ENCODE measurements at places on chromosomes 1 and 21.

DNA sequence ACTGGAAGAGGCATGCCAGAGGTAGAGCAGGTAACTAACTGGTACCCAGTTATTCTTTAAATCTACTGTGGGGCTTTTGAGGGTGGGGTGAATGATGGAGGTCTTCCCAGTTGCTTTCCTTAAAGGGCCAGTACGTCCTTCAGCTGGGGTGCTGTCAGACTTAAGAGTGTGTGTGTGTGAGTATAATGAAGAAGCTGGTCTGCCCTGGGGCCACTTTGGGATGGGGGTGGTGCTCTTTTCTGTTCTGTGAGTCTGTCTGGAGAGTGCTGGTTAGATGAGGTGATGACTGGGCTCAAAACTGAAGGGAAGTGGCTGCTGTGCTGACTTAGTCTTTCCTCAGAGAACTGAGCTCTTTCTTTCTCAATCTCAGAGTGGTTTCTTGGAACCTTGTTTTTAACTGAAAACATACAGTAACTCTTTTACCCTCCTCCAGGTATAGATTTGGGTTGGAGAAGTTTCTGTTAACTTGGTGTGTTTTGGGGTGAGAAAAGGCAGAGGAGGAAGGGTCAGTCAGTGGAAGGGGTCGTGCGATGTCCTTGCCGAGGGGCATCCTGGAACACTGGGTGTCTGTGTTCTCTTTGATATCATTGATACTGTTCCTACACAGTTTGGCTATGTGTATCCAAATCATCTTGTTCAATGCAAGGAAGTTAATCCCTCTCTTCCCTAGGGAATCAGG lies 746 bp downstream of the MACF1 start:
- H3K27ac ChIP-seq, result peak overlapping the region; percentile 92
- peaks cover 16% of the 10 kb centered on the region for H3K4me1 ChIP-seq
- H3K27me3 ChIP-seq, result no peaks in the 10 kb centered on the region
- no peak overlapping the region for H3K4me3 ChIP-seq
- H3K36me3 ChIP-seq, result no peaks in the 10 kb centered on the region
- peak; percentile 76 for DNase-seq

DNA sequence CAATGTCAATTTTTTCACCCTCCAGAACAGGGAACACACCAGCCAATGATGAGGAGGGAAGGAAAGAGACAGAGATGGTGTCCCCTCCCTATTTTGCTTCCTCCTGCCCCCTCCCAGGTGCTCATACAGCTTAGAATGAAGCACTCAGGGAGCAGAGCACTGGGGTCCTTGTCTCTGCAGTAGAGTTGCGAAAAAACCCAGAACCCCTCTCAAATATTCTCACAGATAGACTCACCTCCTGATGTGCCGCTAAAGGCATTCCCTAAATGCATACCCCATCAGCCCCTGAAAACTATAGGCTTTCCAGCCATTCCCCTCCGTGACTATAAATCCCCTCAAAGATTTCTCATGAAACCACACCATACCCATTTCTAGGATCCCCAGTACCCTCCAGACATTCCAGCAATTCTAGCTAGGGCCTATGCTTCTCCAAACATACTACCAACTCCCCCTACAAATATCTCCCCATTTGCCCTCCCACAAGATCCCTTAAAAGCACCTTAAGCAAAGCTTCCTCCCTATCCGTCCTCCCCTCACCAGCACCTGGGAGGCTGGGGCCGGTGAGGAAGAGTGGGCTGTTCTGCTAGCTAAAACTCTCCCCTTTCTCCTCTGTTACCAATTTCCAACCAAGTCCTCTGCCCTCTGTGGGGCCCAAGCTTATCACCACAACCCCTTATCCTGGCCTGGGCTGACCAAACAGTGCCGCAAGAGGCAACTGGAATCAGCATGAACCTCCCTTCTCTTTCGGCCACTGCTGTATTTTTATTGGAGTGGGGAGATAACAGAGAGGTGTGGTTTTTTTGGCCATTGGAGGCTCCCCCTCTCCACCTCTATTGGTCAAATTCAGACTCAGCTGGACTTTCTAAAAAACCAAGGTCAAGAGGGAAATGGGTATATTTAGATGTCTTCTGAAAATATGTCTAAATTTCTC lies 54.7 kb downstream of the RHBG start:
- no peak overlapping the region for H3K27ac ChIP-seq
- H3K4me1 ChIP-seq, result peaks cover 10% of the 10 kb centered on the region
- peaks cover 7% of the 10 kb centered on the region for H3K27me3 ChIP-seq
- DNase-seq, result no peak
- no peaks in the 10 kb centered on the region for H3K36me3 ChIP-seq

- peaks cover 4% of the 10 kb centered on the region for H3K36me3 ChIP-seq
- no peaks in the 10 kb centered on the region for H3K27me3 ChIP-seq
- peak; percentile 91 for DNase-seq
- H3K27ac ChIP-seq, result peak overlapping the region; percentile 93
Observed at GRCh38 chr1:41109310-41110197, 88.0 kb upstream of the SLFNL1 start.

DNA sequence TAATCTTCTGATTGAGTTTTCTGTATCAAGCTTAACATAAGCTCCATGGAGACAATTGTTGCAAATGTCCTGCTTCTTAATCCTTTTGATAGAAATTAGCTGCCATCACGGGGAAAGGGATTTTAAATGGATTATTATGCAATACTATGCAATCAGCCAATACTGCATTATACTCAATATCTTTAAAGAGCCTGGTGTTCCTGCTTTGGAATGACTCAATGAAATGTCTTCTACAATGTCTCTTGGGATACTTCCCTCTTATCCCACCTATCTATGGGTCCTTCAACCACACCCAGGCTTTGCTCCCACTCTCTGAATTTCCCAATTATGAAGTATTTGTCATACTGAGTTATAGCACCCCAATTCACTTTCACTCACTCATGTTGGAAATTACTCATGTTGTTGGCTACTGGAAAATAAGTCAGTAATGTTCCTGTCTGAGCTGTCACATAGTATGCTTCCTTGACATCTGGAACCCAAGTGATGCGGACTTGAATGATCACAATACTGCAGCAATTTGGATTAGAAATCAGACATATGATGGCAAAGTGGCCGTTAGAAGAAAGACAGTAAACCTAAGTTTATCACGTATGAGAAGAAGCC lies 85.0 kb downstream of the TPR start:
- no peak overlapping the region for H3K27ac ChIP-seq
- H3K4me3 ChIP-seq, result no peak overlapping the region
- DNase-seq, result no peak

GRCh38 chr1:37954316-37954971 lies 7.6 kb upstream of the INPP5B start:
- H3K27me3 ChIP-seq, result no peaks in the 10 kb centered on the region
- H3K4me1 ChIP-seq, result no peaks in the 10 kb centered on the region
- H3K36me3 ChIP-seq, result peaks cover 19% of the 10 kb centered on the region
- no peak overlapping the region for H3K4me3 ChIP-seq
- no peak for DNase-seq

DNA sequence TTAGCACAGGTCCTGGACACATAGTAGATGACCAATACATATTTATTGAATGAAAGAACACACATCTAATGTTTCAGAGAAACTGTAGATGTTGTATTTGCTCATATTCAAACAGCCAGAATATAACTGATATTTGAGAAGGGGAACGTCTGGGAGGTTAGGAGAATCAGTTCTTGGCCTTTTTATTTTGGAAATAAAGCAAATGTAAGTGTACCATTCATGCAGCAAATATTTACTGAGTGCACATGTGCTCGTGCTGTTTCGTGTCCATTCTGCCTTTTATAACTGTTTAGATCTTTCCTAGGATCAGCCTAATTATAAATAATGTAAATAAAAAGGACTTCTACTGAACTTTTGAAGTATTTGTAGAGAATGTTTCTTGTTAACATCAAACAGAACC lies 103.8 kb downstream of the GREM2 start:
- DNase-seq, result no peak
- H3K4me3 ChIP-seq, result no peak overlapping the region
- no peaks in the 10 kb centered on the region for H3K36me3 ChIP-seq
- H3K27ac ChIP-seq, result no peak overlapping the region
- H3K4me1 ChIP-seq, result no peaks in the 10 kb centered on the region

DNA sequence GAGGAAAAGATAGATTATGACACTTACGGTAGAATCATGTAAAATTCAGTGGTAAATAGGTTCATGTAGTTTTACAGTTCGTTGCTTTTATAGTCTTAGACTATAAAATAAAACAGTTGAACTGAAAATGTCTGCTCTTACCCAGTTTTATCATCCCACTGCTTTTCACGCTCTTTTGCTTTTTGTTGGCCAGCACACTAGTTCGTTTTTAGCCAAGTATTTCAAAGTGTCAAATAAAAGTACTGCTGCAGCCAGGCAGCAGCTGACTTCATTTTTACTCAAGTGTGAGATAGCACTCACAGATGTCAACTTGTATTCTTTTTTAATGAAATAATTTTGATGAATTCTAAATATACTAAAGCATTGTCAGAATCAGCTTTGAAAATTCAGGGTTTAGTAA lies 18.5 kb upstream of the BTG3 start:
- H3K27me3 ChIP-seq, result no peaks in the 10 kb centered on the region
- no peak overlapping the region for H3K4me3 ChIP-seq
- H3K36me3 ChIP-seq, result no peaks in the 10 kb centered on the region
- DNase-seq, result peak; percentile 85

DNA sequence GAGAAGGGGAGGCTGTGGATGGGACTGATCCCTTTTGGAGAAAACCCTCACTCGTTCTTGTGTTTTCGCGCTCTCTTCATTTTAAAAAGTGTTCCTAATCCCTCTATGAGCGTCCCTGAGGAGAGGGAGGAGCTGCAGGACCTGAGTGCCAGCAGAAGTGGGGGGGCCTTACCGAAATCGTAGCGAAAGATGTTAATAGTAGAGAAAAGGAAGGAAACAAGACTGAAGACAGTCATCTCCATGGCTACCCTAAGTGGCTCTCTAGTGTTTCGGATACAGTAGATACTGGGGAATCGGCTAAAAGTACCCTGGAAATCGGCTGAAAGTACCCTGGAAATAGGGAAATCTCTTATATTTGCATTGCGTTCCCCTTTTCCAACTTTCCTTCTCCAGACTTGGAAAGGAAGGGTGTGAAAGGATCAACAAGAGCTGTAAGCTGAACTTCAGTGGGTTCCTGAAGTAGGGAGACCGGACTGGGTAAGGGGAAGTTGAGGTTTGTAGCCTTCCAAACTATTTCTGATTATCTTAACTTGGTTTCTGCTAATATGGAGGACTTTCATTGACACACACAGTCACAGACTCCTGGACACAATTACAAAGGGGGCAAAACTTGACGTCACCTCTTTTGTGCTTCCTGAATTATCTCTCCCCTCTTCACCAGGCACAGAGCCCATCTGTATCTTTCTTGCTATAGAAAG lies 486 bp upstream of the DSTYK start:
- no peaks in the 10 kb centered on the region for H3K36me3 ChIP-seq
- peaks cover 4% of the 10 kb centered on the region for H3K4me1 ChIP-seq
- H3K27me3 ChIP-seq, result no peaks in the 10 kb centered on the region
- H3K4me3 ChIP-seq, result no peak overlapping the region
- peak overlapping the region; percentile 98 for H3K27ac ChIP-seq

DNA sequence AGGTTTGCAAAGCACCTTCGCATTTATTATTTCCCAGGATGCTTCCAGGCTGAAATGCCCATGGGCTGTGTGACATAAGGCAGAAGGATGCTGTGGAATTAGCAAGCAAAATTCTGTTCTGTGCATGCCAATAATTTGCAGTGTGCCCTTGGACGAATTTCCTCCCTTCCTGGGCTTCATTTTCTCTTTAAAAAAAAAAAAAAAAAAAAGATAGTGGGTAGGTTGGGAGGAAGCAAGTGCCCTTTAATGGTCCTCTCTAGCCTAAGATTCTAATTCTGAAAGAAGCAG lies 2.5 kb upstream of the ID3 start:
- H3K27ac ChIP-seq, result peak overlapping the region; percentile 94
- no peak for DNase-seq
- H3K4me3 ChIP-seq, result no peak overlapping the region
- H3K4me1 ChIP-seq, result peaks cover 39% of the 10 kb centered on the region

DNA sequence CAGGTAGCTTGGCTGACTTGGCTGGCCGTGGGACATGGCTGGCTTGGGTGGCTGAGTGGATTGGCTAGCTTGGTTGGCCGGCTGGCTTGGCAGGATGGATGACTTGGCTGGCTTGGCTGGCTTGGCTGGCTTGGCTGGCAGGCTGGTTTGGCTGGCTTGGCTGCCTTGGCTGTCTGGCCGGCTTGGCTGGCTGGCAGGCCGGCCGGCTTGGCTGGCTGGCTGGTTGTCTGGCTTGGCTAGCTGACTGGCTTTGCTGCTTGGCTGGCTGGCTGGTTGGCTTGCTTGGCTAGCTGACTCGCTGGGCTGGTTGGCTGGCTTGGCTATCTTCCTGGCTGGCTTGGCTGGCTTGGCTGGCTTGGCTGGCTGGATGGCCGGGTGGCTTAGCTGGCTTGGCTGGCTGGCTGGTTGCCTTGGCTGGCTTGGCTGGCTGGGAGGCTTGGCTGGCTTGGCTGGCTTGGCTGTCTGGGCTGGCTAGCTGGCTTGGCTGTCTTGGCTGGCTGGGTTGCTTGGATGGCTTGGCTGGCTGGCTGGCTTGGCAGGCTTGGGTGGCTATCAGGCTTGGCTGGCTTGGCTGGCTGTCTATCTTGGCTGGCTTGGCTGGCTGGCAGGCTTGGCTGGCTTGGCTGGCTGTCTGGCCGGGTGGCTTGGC lies 129.7 kb upstream of the FAM72C start:
- no peak overlapping the region for H3K4me3 ChIP-seq
- no peaks in the 10 kb centered on the region for H3K36me3 ChIP-seq
- H3K27me3 ChIP-seq, result no peaks in the 10 kb centered on the region

DNA sequence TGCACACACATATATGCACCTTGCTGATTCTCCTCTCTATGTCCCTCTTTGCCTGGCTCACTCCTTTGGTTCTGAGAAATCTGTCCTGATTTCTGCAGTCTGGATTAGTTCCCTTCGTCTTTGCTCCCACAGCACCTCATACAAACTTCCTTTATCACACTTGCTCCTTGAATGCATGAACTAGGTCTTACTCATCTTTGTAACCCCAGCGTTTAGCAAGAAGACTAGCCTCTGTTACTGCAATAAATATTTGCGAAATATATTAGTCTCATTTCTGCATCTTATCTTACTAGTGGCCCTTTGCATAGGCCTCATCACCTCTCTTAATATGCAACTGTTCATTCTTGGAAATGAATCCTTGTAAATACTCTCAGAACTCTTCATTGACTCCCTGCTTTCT lies 11.4 kb downstream of the SMYD2 start:
- no peak for DNase-seq
- H3K27ac ChIP-seq, result no peak overlapping the region

GRCh38 chr1:83827741-83828140 lies 171.2 kb downstream of the TTLL7 start:
- no peaks in the 10 kb centered on the region for H3K4me1 ChIP-seq
- no peak overlapping the region for H3K4me3 ChIP-seq
- DNase-seq, result peak; percentile 18
- no peaks in the 10 kb centered on the region for H3K27me3 ChIP-seq

- H3K27ac ChIP-seq, result peak within 1 kb of the TSS; percentile 94
- no peaks in the 10 kb centered on the region for H3K36me3 ChIP-seq
- no peaks in the 10 kb centered on the region for H3K27me3 ChIP-seq
- peak within 1 kb of the TSS; percentile 100 for H3K4me3 ChIP-seq
Observed at GRCh38 chr1:236281654-236282424, at the start of gene ERO1B. Gene ERO1B, minus strand, starts transcription at chr1:236281958. Its CDS starts 175 bp downstream, at chr1:236281783.
